NCI-H226 (cell line): ENCODE measurements at places on chromosomes 4 and X.

DNA sequence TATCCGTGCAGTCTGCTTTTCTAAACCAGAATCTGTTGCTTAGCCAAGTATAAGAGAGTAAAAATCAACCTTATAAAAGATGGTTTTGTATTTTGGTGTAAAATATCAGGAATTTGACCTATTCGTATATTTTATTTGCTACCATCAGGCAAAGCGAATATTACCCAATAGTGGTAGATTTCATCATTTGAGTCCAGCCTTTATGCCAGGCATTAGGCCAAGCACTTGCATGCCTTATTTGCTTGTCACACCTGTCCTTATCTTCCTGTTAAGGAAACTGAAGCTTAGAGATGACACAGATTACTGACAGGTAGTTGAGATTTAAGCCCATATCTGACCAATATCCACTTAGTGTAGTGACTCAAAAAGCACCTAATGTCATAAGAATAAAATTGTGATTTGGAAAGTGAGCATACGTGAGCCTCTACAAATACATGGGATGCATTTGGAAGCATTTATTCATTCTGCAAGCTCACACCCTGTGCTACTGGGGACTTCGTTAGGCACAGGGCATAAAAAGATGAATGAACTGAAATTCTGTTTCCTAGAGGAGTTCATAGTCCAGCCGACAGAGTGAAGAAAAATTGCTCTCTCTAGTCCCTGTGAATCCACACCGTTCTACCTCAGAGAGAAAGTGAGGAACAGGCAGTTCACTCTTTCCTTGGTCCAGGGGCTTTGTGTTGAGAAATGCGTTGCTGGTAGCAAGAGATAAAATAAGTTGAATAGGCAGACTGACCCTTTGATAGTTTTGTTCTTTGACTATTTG, 2.3 kb upstream of the RNF212 start:
- peak; percentile 16 for DNase-seq

DNA sequence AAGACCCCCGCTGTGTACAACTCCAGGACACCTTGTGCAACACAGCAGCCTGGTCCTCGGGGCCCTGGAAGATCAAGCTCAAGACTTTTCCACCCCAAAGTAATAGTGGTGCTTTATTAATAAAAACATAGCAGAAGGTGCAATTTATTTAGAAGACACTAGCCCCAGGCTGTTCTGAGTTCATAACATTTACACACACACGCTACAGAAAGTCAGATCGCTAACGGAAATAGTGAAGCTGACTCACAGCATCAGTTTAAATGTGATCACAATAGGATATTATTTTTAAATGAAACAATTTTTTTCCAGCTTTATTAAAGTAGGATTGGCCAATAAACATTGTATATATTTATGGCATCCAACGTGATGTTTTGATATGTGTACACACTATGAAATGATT, 141.0 kb downstream of the STK32B start:
- DNase-seq, result no peak

DNA sequence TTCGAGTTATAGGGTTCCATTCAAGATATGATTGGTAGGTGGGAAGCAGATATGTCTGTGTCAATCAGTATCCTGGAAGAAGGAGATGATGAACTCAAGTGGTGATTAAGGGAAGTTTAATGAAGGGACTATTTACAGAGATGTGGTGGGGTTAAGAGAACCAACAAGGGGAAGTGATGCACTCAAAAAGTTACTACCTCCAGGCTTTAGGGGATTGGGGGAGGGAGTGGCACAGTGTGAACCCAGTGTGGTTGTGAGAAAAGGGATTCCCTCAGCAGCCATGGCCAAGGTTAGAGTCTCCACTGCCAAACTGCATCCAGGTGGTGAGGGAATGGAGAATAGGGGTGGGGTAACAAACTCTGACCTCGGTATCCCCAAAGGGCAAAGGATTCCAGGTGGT, 27.9 kb downstream of the PKD2 start:
- DNase-seq, result no peak

- no peak for DNase-seq
Measured at GRCh38 chr4:56723201-56723605, 42.1 kb upstream of the HOPX start.

GRCh38 chrX:97563531-97564133, 679.9 kb downstream of the RPA4 start:
- DNase-seq, result no peak

DNA sequence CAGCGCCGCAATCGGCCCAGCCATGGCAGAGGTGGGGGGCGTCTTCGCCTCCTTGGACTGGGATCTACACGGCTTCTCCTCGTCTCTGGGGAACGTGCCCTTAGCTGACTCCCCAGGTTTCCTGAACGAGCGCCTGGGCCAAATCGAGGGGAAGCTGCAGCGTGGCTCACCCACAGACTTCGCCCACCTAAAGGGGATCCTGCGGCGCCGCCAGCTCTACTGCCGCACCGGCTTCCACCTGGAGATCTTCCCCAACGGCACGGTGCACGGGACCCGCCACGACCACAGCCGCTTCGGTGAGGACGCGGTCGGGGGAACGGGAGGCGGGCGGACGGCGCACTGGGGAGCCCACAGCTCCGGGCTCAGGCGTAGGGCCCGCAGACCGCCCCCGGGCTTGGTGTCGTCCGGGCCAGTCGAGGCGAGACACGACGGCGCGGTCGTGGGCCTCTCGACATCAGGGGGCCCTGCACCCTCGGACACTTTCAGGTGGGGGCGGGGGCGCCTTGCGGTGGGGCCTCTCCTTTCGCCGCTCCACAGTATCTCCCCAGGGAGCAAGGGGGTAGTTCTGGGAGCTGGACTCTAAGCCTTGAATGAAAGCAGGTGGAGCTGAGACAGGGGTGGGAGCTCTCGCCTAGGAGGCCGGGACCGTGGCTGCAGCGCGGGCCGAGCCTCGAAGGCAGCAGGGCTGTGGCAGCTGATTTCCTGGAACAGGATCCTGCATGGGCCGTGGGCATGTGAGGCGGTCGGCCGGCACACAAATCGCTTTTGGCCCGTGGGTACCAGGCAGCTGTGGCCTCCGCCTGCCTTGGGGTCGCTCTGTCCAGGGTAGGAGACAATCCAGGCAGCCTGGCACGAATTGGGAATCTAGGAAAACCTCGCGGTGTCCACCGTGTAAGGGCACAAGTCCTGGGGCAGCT, 722 bp downstream of the FGF16 start:
- DNase-seq, result no peak

DNA sequence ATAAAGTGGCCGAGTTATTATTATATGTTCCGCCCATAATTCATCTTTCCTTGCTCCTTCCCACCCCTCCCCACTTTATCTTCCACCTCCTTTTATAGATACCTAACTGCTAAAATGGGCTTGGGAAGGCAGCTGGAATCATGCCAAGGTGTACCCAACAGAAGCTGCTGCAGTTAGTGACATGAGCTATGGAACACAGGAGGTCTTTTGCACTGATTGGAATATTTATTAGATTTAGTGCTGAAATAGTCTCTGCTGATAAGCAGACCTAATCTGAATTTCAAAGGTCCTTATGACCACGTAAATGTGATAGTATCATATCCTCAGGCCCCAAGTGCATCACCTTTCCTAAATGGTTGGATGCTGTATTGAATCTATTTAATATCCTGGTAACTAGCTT, 64.9 kb downstream of the HMGB2 start:
- DNase-seq, result no peak

GRCh38 chr4:114497116-114497515, 101.5 kb upstream of the UGT8 start:
- no peak for DNase-seq

GRCh38 chr4:12579172-12579571, 905.0 kb downstream of the RAB28 start:
- no peak for DNase-seq

- DNase-seq, result no peak
Measured at GRCh38 chrX:116272861-116273260, 102.3 kb downstream of the AGTR2 start.
